ENCODE measurements at places on chromosomes 7 and 10.

DNA sequence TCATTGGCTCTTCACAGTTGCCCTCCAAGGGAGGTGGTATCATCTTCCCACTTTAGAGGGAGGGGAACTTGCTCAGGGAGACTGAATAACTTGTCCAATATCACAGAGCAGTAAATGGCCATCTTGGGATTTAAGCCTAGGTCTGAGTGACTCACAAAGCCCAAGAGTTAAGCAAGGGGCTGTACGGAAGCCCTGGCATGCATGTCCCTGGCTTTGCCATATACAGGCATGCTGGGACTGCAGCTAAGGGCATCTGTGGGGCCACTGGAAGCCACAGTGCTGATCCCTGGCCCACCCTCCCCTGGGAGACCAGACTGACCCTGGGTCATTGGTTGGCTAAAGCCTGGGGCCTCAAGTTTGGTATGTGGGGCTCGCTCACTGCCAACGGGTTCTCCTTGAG is 3.1 kb downstream of the VSIR start:
- DNase-seq, result no peak

GRCh38 chr10:103767756-103768155 is 87.6 kb downstream of the SH3PXD2A start:
- DNase-seq, result no peak

DNA sequence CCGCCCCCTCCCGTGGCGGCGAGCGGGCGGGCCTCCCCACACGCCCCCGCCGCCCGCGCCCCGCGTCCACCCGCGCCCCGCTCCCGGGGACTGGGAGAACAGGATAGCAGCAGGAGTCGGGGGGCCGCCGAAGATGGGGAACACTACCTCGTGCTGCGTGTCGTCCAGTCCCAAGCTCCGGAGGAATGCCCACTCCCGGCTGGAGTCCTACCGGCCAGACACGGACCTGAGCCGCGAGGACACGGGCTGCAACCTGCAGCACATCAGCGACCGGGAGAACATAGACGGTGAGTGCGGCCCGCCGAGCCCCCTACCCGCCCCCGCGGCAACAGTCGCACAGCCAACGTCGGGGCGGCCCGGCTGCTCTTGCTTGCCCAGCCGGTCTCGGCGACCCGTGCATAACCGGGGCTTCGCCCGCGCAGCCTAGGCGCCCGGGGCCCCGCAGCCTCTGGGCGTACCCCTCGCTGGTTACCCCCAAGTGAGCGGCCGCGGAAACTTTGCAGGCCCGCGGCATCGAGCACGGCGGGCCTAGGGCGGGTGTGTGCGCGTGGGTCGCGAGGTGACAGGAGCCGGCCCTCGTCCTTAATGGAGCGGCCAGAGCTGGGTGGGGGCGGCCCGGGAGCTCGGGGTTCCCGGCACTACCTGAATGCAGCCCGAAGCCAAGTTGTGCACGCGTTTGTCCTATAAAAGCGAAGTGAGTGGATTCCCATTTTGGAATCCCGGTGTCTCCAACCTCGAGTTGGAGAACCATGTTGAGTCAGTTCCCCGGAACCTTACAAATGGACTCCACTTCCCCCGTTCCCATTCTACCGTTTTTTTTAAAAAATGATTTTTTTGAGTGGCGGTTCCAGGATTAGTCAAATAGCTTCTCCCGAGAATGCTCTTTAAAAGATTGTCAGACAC is 863 bp downstream of the CCNY start:
- DNase-seq, result peak; percentile 58

DNA sequence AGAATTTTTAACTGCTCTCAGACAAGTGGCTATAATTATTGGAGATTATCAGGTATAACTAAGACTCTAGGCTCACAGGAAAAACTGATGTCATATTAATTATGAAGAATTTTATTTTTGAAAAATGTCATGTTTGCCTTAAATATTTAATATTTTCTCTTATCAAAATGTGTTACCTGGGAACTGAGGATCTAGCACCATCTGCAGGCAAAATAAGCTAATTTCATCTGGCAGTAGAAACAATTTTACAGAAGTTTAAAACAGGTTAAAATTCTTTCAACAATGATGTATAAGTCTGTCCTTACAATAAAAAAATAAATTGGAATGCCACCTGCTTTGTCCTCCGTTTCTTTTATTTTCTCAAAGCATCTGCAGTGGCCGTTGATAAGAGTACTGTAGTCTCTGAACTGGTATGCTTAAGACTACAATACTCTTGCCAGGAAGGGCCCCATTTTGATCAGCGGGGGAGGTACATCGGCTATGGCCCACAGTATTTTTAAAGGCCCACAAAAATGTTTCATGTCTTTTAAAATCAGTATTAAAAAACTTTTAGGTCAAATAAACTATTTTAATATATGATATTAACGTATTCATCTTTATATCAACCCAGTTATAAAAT is 81.3 kb downstream of the VWDE start:
- no peak for DNase-seq

- DNase-seq, result no peak
Observed at GRCh38 chr7:157406971-157407370, 70.2 kb downstream of the DNAJB6 start.

GRCh38 chr10:69665474-69666320 is 35.6 kb downstream of the FAM241B start:
- DNase-seq, result no peak

GRCh38 chr10:89369156-89370105 is 8.4 kb upstream of the IFIT1B start:
- peak; percentile 79 for DNase-seq

- no peak for DNase-seq
Observed at GRCh38 chr10:69902835-69903535, 101.3 kb downstream of the COL13A1 start.

All from femur (tissue), 1 donor.